ENCODE measurements at places on chromosomes 16 and 17.

GRCh38 chr17:40658396-40658795 is 6.6 kb downstream of the KRT222 start:
- no peaks in the 10 kb centered on the region for H3K36me3 ChIP-seq
- no peak overlapping the region for H3K27ac ChIP-seq
- H3K27me3 ChIP-seq = no peaks in the 10 kb centered on the region
- no peaks in the 10 kb centered on the region for H3K4me1 ChIP-seq

DNA sequence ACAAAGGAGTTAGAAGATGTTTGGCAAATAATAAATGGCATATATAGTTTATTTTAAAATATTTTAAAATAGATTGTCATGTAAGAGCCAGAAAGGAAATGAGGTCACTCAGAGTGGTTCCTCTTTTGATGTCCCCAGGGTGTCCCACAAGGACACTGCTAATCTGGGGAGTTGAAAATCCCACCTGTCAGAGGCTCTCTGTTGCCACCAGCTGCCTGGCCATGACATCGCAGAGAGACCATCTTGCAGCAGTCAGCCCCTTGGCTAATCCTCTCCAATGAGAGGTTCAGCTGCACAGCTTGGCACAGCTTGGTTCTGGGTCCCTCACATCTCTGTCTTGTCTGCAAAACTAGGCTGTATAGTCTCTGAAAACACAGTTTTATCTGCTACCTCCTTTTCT is 11.0 kb upstream of the RBFOX1 start:
- H3K4me3 ChIP-seq = no peak overlapping the region
- no peaks in the 10 kb centered on the region for H3K27me3 ChIP-seq
- no peaks in the 10 kb centered on the region for H3K36me3 ChIP-seq
- no peak overlapping the region for H3K27ac ChIP-seq
- no peak for DNase-seq
- no peaks in the 10 kb centered on the region for H3K4me1 ChIP-seq

DNA sequence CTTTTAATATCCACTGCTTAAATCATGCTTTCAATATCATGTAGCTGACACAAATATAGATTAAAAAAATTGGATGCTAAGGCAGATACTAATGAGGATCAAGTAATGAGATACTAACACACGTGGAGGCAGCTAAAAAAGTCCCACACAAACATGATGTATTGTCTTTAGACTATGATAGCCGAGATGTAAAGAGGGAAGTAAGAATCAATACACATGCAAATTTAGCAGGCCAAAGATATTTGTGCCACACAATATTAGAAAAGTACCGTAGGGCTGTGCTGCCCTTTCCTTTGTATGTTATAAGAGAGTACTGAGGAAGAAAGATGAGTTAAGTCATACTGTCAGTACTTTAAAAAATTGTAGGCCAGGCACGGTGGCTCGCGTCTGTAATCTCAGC is 51.4 kb upstream of the STAC2 start:
- H3K27ac ChIP-seq = no peak overlapping the region
- DNase-seq = no peak
- no peaks in the 10 kb centered on the region for H3K27me3 ChIP-seq

DNA sequence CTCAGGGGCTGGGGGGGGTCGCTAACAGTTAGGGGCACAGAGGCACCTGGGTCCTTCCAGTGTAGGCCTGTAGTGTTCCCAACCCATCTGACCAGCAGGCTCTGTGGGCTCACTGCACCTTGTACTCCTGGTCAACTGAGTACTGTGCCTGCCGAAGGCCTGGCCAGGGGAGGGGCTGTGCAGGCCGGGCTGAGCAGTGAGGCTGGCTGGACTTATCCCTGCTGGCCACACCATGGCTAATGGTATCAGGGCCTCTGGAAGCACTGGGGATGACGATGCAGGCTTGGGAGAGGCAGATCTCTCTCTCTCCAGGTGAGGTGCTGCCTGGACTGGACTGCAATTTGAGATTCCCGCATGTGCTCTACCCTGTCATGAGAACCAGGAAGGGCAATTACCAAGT is 58.9 kb upstream of the SDK2 start:
- H3K36me3 ChIP-seq = no peaks in the 10 kb centered on the region
- no peak overlapping the region for H3K4me3 ChIP-seq
- H3K27ac ChIP-seq = no peak overlapping the region

- no peaks in the 10 kb centered on the region for H3K27me3 ChIP-seq
- H3K36me3 ChIP-seq = no peaks in the 10 kb centered on the region
- no peak overlapping the region for H3K27ac ChIP-seq
- no peak for DNase-seq
- H3K4me3 ChIP-seq = no peak overlapping the region
Observed at GRCh38 chr17:33109336-33110072, 117.9 kb downstream of the SPACA3 start.

GRCh38 chr16:48217708-48218107 is 26.4 kb upstream of the LONP2 start:
- H3K27ac ChIP-seq = no peak overlapping the region
- no peak for DNase-seq
- H3K4me3 ChIP-seq = no peak overlapping the region
- H3K27me3 ChIP-seq = no peaks in the 10 kb centered on the region
- H3K36me3 ChIP-seq = no peaks in the 10 kb centered on the region
- H3K4me1 ChIP-seq = no peaks in the 10 kb centered on the region

- peaks cover 25% of the 10 kb centered on the region for H3K4me1 ChIP-seq
- DNase-seq = no peak
- no peaks in the 10 kb centered on the region for H3K27me3 ChIP-seq
- peak overlapping the region; percentile 91 for H3K27ac ChIP-seq
Observed at GRCh38 chr16:29862383-29862883, 593 bp downstream of the CDIPT start.
